ENCODE measurements at places on chromosomes 1 and 21.

GRCh38 chr1:160404094-160404493, 3.7 kb downstream of the VANGL2 start:
- no peak for DNase-seq

- DNase-seq: peak; percentile 76
Observed at GRCh38 chr21:33127154-33127867, 57.4 kb downstream of the OLIG1 start.

DNA sequence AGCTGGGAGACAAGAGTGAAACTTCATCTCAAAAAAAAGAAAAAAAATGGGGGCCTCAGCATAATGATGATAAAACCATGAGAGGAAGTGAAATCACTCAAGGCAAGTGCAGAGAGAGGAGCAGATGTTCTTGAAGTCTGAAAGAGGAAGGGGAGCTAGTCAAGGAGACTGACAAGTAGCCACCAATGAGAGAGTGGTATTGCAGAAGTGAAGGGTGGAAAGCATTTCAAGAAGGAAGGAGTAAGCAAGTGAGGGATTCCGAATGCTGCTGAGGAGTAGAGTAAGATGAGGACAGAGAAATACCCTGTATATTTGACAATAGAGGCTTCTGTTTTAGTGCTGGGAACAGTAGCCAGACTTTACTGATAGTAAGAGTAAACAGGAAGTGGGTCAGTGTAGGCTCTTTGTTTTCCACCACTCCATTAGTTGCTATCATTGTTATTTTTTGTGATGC, 2.9 kb downstream of the TATDN3 start:
- DNase-seq: no peak

GRCh38 chr1:11042065-11042464, 5.0 kb downstream of the MASP2 start:
- DNase-seq: no peak

- no peak for DNase-seq
Observed at GRCh38 chr1:100904528-100904927, 8.6 kb downstream of the SLC30A7 start.

All from muscle of arm (tissue), 14 donors.